ENCODE measurements at places on chromosomes 13 and 19. TPM values are rescaled to one million over a fixed set of nuclear protein-coding genes. Genes with fewer than 3 reads are reported as not detected.

The CEACAM18 gene
- total RNA-seq, result not detected

GRCh38 chr19:33143897-33144405, 12.0 kb downstream of the WDR88 start:
- peak; percentile 72 for DNase-seq

DNA sequence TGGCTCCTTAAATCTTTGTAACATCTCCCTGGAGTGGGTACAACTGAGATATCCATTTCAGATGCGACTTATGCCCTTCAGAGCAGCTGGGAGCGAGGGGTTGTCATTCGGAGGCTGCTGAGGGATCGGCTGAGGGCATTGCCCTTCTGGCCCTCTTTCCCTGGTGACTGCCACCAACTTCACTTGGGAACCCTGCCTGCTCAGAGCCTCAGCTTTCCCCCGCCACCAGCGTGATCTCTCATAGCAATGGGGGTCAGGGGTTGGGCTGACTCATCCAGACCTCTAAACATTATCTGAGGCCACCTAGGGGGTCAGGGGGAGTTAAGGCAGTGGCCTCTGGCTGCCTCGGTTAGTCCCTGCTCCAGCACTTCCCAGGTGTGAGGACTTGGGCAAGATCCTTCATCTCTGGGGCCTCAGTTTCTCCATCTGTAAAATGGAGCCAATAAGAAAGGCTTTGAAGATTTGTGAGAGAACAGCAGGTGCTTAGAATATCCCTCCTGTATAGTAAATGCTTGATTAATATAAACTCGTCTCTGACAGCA, 1.1 kb downstream of the PRX start:
- no peak for DNase-seq

DNA sequence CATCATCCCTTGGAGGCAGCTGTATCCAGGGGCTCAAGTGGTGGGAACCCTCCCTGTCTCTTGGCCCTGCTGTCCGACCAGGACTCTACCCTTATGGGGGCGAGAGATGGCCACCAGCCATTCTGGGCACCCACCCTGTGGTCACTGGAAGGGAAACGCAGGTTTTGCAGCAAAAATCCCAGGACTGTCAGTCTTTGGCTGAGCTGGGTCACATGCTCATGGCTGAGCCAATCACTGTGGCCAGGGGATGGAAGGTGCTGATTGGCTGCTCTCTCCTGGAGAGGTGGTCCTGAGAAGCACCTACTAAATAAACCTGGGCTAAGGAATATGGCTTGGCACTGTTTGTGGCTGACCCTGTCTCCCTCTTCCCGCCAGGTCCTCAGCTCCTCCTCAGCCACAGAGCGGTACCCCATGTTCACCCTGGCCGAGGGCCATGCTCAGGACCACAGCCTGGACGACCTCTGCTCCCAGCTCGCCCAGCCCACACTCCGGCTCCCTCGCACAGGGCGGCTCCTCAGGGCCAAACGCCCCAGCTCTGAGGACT, 8.9 kb downstream of the ATG4D start:
- peak; percentile 62 for DNase-seq

DNA sequence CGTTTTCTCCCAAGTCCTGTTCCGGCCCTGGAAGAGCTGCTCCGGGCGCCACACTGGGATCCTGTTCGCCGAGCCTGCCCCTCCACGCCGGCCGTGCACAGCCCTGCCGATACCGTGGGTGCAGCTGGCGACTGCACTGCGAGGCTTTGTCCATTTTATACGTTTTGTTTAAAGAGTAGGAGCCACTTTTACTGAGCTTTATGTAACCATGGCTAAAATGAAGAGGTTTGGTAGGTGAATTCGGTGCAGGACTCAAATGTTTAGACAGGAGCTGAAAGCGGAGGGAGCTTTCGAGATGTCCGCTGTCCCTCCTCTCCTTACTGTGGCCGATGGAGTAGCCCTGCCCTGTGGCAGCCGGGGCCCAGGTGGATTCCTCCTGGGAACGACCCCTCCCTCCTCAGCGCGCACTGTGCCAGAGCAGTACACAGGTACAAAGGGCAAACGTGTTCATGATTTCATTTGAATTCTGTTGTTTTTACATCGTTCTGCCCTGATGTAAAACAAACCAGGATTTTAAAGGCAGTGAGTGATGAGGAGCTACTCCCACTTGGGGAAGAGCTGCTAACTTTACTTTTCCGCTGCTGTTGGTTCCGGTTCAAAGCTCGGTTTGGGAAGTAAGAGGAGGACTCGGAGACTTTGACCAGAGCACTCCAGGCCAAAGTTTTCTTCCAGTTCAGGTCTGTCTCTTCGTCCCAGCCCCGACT, 1.7 kb downstream of the COL4A2 start:
- no peak for DNase-seq

GRCh38 chr19:51295382-51296126, 15.9 kb upstream of the IGLON5 start:
- no peak for DNase-seq

DNA sequence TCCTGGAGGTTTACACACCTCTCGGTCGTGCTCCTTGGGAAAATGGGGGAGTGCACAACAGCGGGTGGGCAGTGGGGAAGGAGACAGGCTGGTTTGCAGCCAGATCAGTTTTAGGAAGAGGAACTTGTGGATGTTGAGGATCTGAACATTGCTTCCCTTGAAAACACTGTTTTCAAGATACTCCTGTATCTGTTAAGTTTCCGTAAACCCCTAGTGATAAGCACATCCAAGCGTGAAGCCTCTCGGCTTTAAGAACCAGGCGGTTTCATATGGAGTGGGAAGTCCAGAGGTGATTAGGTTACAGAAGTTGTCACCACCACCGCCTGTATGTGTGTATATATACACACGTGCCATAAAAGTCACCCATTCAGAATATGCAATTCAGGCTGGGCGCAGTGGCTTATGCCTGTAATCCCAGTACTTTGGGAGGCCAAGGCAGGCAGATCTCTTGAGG, 47.4 kb downstream of the SIPA1L3 start:
- DNase-seq, result no peak

DNA sequence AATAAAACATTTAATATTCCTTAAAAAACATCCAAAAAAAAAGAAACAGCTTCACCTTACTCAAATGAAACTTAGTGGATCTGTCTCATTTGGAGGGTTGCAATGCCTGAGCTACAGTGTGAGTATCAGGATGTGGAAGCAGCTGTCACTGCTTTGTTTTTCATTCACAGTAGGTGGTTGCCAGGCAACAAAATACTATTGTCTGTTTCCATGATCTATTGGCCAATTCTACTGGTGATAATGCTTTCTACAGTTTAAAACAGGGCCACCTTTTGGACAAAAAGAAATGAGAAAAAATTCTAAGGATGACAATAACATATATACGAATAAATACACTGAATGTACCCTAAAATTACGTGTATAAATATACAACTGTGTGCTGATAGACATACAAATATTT, 3.0 kb downstream of the ENOX1 start:
- DNase-seq, result no peak

- no peak for DNase-seq
Measured at GRCh38 chr13:20869540-20869939, 33.0 kb downstream of the XPO4 start.

GRCh38 chr19:1668486-1669270, 16.3 kb upstream of the TCF3 start:
- no peak for DNase-seq

Data from activated CD8-positive, alpha-beta memory T cell treated with anti-CD3 and anti-CD28 coated beads, Interleukin-2, amount 10 ng/mL, durations not matched to agents 7 days and 5 days (primary cell).